ENCODE measurements at places on chromosomes 5 and 9.
A peak's percentile ranks its signal among the peaks of the same experiment; 100 is the strongest.

DNA sequence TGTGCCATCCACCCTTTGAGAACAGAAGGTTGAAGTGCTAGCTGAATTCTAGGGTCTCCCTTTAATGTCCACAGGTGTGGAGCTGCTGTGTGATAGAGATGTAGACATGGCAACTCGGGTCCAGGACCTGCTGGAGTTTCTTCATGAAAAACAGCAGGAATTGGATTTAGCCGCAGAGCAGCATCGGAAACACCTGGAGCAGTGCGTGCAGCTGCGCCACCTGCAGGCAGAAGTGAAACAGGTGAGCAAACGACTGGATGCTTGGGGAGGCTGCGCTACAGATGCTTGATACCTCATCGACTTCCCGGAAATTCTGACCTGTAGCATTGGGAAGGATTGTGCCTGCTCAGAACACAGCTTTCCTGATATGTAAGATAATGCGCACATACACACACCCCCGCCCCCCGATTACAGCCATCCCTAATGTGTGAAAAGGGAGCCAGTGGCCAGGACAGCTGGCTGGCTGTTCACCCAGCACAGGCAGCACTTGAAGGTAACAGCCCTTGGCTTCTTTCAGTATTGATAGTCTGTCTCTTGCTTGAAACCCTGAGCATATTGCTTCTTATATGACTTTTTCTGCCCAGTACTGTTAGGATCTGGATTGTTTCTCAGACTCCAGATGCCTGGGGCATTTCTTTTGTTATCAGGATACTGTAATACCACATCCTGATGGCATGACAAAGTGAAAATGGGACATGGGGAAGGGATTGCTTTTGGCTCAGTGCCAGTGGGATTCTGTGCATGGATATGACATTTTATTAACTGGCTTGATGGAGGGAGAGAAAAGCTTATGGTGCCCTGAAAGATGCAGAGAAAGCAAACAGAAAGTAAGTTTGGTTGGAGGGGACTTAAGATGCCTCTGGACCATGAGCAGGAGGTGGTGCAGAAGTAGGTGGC is 216.8 kb upstream of the OTULINL start:
- DNase-seq: no peak

DNA sequence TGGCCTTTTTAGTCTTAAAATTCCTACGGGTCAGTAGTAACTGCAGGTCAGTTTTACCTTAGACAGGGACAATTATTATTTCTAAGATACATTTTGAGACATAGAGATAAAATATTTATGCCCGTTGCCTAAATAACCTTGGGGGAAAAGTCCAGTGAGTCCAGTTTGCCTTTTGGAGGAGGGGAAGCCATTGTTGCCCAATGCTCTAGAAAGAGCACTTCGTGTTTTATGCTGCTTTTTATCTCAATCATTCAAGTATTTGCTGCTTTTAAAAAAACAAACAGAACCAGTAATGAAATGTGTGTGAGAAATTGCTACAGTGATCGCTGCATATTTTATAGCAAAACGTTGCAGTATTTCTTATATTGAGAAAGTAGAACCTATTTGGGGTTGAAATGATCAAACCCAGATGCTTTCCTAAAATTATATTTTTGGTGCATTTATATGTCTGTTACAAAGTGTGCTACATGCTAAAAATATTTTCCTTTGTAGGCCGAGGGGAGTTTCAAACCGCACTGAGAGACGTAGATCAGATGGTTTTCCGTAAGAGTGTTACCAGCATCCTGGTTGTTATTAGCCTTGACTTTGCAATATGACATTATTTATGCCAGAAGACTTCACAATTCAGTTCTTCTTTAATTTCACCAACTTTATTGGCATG is 266.8 kb downstream of the AOPEP start:
- no peak for DNase-seq

DNA sequence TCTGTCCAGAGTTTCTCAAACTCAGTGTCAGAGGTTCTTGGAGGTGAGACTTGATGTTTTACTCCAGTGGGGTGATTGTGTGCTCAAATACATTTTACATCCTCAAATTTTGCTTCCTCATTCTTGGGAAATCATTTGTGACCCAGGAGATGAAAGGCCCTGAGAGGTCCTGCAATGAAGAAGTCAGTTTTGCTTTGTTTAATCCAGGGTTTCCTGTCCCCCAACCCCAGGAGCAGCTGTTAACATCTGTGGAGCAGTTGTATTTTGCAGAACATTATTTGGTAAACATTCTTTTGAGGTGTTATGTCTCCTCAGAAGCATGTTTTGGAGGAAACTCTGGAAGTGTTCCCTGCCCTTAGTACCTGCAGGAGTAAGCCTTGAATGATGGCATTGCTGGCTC is 59.8 kb downstream of the DAB2IP start:
- no peak for DNase-seq

DNA sequence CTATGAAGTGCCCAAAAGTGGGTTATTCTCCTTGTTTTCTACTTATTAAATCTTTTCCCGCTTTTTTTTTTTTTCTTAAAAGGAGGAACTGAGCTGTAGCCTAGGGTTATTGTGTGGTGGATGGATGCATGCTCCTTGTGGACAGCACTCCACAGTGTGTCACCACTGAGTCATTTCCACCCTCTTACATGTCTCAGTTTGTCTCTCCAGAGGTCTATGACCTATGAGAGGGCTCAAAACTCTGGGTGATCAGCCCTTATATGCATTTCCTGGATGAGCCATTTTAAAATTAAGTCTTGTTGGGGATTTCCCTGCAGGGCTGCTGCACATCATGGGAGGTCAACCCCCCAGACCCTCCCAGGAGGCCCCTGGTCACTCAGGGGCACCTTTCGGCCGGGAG is 102.2 kb upstream of the MOCS2 start:
- peak; percentile 65 for DNase-seq

DNA sequence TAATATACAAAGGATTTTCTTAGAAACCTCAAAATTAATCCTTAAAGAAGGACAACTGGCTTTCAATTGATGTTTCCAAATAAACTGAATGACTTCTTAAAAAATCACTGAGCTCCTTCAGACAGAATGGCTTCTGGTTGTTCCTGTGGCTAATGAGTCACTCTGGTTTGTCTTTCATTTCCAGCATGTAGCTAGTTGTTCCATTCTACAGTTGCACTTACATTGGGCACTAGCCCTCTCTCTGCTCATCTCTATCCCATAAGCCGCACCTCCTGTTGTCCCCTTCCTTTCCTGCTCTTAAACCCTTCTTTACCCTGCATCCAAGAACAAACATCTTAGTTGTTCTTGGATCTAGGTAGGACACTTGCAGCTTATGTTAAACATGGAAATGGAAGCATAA is 235.3 kb upstream of the HAPLN1 start:
- DNase-seq: no peak

GRCh38 chr5:168776070-168776469 is 196.9 kb upstream of the PANK3 start:
- no peak for DNase-seq

DNA sequence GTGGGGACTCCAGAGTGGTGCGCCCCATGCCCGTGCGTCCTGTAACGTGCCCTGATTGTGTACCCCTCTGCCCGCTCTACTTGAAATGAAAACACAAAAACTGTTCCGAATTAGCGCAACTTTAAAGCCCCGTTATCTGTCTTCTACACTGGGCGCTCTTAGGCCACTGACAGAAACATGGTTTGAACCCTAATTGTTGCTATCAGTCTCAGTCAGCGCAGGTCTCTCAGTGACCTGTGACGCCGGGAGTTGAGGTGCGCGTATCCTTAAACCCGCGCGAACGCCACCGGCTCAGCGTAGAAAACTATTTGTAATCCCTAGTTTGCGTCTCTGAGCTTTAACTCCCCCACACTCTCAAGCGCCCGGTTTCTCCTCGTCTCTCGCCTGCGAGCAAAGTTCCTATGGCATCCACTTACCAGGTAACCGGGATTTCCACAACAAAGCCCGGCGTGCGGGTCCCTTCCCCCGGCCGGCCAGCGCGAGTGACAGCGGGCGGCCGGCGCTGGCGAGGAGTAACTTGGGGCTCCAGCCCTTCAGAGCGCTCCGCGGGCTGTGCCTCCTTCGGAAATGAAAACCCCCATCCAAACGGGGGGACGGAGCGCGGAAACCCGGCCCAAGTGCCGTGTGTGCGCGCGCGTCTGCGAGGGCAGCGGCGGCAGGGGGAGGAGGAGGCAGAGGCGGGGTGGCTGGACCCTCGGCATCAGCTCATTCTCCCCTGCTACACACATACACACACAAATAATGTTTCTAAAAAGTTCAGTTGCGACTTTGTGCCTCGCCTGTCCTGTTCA is 668 bp downstream of the GLIS3 start:
- DNase-seq: peak; percentile 39

DNA sequence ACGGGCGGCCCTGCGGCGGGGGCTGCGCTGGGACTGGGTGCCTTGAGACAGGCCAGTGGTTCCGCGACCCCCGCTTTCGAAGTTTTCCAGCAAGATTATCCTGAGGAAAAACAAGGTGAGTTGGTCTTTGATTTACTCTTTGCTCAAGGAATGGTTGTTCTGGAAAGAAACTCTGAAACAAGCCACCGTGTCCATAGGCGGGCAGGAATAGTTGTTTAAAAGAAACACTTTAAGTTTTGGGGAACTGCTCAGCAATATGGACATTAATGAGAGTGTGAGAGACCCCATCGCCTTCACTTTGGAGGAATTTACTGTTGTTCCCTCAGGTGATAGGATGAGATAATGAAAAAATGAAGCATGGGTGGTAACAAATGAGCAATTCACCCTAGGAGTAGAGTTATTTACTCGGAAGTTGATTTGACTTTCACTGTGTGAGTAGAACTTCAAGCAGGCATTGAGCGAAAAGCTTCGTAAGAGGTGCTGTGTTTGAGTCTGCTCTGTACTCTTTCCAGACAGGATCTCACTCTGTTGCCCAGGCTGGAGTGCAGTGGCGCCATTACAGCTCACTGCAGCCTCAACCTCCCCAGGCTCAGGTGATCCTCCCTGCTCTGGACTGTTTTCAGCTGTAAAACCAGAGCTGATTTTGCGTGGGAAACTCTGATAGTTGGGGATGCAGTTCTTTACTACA is 1.1 kb downstream of the DMRTA1 start:
- no peak for DNase-seq

DNA sequence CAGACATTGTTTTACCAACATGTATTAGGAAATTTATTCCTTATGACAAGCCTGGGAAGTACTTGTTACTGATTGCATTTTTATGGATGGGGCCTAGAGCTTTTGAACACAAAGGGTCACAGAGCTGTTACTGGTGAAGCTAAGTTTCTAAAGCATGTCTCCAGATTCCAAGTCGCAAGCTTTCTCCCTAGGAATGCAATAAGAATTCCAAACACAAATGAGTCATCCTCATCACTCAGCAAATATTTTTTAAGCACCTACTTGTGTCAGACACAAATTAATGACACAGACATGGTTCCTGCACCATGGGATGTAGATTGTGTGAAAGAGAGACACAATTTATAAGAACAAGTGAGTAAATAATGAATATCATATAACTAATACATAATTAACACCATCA is 11.0 kb upstream of the SH3RF2 start:
- peak; percentile 86 for DNase-seq

DNA sequence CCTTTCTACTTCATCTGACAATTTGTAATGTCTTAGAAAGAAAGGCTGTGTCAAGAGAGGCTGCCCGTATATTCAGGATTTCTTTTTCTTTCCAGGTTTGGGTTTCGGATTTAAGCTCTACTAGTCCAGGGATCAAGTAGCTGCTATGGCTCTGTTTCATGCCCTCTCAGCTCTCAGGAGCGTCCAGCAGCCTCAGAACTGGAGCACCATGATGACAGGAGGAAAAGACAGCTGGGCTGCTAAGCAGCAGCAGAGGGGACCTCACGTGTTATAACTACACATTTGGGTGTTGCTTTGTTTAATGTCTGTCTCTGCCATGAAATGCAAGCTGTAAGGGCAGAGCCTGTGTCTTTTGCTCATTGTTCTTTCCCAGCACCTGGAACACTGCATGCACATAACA is 28.5 kb downstream of the TBC1D2 start:
- no peak for DNase-seq

- DNase-seq: peak; percentile 58
Measured at GRCh38 chr5:159175547-159175946, 33.8 kb downstream of the RNF145 start.

DNA sequence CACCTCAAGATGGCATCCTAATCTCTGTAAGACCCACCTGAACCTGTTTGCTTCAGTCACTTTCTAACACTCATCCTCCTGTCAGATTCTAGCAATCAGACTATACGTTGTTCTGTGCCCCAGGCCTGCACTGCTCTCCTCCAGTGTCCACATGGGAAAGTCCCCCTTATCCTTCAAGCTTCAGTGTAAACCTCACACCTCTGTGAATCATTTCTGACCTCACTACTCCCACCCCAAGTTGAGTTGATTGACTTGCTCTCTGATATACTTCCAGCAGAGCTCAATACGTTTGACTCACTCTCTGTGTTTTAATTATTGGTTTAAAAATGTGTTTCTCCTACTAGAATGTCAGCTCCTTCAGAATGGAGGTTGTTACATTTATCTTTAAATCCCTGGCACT is 240.2 kb downstream of the FBXL17 start:
- DNase-seq: no peak

DNA sequence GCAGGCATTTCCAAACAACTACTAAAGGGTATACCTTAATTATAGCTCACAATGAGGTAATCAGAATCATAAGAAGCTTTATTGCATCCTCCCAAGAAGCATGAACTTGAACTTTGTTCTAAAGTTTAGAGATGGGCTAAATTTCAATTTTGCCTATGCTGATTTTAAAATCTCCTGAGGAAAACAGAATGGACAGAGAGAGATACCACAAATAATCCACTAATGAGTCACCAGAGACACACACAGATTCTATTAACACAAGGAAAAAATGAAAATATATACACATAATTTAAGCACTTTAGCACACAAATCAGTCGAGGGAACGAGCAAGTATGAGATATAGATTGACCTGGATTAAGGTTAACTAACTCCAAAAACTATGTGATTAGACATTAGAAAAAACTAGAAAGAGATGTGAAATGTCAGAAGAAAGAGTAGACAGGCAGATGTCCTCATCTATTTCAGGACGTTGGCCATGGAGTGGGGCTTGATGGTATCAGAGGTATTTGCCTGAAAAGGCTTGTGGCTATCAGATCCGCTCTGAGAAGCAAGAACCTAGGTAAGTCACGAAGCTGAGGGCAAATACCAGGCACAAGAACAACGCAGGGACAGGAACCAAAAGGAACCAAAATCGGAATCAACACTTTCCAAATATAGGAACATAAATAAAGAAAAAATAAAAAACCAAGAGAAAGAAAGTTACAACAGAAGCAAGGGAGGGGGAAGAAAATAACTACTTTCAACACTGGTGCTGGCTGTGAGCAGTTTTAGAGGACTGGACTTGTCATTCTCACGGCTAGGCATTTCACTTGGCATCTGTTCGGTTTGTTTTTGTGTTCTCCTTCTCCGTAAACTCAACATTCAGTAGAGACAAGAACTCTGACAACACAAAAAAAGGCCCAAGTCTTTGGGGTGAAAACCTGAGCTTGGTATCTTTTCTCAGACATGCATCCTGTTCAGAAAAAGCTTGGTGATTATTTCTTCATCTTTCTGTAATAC is 294.6 kb upstream of the PUM3 start:
- DNase-seq: no peak

DNA sequence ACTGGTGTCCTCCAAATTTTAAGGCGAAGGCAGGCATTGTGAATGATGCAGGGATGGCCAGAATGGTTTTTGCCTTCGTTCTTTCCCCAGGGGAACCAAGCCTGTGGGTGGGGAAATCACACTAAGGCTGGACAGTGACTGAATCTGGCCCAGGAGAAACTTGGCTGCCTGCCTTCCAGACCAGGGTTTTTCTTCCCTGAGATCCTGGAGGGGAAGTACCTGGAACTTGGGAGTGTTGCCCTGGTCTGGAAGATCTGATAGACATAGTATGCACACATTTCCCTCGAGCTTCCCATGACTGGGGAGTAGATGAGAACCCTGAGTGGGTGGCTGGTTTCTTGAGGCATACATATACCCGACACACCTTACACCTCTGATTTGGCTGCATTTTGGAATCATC is 664 bp upstream of the IL11RA start:
- peak; percentile 23 for DNase-seq

All from HFFc6 (cell line).